Ascending aorta (tissue), 2 donors: ENCODE measurements at places on chromosomes 6 and 20.

GRCh38 chr6:109013656-109014305 is 80.9 kb downstream of the SESN1 start:
- no peak for DNase-seq

- DNase-seq: no peak
These were observed 287.6 kb downstream of the PHF3 start for GRCh38 chr6:63923139-63923739.

DNA sequence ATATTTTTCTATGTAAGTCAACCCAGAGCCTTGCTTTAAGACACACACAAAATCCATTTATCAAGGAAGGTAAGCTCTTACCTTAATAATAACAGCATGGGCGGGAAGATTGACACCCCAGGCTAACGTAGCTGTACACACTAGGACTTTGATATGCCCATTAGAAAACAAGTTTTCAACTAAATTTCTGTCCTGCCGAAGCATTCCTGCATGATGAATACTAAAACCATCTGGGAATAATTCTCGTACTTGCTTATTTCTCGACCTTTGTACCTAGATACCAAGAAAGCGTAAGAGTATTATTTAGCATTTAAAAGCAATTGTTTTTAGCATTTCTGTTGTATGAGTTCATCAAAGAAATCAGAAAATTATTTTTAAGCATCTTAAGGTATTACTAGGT is 197.5 kb upstream of the SIM1 start:
- no peak for DNase-seq

DNA sequence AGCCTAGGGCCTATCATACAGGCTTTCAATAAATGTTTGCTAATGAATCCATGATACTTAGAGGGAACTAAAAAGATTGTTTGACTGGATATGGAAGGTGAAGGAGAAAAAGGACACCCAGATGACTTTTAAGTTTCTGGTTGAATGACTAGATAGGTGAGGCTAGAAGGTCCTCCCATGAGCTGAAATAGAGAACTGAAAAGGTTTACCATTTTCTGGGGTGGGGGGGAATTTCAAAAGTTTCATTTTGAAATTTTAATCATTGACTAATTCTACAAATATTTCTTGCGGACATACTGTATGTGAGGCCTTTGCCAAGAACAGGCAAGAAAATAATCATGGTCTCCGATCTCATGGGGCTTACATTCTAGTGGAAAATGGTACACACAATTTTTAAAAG is 17.9 kb upstream of the ZBTB2 start:
- DNase-seq: no peak

GRCh38 chr6:151148111-151148510 is 91.7 kb upstream of the AKAP12 start:
- DNase-seq: no peak

- no peak for DNase-seq
These were observed 106.3 kb upstream of the RIPOR2 start for GRCh38 chr6:25042036-25042521.

GRCh38 chr6:157531986-157532365 is 151.0 kb downstream of the ZDHHC14 start:
- DNase-seq: no peak
